ENCODE measurements at places on chromosomes 3 and 15. TPM values are rescaled to one million over a fixed set of nuclear protein-coding genes. Genes with fewer than 3 reads are reported as not detected.

GRCh38 chr3:127164615-127165014 is 28.3 kb upstream of the PRR23E start:
- no peak for ATAC-seq

DNA sequence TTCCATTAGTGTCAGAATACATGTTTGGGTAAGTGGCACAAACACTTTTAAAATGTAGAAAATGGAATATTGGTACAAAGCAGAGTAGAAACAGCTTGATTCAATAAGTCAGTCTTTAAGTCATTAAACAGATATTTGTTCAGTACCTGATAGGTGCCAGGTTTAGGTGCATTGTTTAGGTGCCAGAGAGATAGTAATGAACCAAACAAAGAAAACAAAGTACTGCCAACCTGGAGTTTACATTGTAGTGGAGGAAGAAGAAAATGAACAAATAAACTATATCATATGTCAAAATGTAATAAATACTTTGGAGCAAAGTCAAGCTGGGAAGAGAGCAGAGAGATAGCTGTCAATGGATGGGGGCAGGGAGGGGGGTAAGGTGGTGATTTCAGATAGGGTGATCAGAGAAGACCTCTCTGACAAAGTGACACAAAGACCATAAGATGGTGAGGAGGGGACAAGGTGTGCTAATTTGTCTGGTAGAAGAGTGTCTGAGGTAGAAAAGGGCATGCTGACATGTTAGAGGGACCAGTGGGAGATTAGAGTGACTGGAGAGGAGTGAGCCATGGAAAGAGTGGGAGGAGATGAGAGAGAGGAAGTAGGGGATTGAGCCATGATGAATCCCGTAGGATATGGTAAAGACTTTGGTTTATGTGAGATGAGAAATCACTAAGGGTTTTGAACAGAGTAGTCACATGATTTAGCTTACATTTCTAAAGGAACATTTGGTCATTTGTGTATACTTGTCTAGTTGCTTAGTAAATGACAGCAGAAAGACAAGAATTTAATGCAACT is 128.2 kb downstream of the UBE2E2 start:
- no peak for ATAC-seq

DNA sequence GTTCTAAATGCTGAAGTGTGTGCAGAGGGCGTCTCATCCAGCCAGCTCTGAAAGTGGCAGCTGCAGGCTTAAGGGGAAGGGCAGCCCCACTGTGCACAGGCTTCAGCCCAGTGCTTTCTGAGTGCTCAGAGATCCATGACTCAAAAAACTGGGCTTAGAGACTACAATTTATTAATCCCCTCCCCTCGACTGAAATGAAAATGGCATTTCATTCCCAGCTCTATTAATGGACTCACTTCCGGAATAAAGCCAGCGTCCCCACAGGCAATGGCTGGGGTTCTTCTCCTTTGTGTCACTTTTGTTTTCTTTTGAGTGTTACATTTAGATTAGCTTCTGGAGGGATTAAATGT is 55.5 kb upstream of the PLXNA1 start:
- no peak for ATAC-seq

- peak; percentile 39 for ATAC-seq
Observed at GRCh38 chr3:42066516-42067181, 24.5 kb upstream of the TRAK1 start.

Gene ITIH3
- 9.7 TPM for total RNA-seq

Gene IP6K2
- total RNA-seq: 46.8 TPM
